Kidney epithelial cell (primary cell): ENCODE measurements at places on chromosomes 5 and 9.

DNA sequence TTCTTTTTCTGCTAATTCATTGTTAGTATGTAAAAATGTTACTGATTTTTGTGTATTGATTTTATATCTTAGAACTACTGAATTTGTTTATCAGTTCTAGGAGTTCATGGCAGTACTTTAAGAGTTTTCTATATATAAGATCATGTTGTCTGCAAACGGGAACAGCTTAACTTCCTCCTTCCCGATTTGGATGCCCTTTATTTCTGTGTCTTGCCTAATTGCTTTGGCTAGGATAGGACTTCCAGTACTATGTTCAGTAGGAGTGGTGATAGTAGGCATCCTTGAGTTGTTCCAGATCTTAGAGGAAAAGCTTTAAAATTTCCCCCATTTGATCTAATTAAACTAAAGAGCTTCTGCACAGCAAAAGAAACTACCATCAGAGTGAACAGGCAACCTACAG lies 20.1 kb downstream of the RCL1 start:
- no peak for DNase-seq

DNA sequence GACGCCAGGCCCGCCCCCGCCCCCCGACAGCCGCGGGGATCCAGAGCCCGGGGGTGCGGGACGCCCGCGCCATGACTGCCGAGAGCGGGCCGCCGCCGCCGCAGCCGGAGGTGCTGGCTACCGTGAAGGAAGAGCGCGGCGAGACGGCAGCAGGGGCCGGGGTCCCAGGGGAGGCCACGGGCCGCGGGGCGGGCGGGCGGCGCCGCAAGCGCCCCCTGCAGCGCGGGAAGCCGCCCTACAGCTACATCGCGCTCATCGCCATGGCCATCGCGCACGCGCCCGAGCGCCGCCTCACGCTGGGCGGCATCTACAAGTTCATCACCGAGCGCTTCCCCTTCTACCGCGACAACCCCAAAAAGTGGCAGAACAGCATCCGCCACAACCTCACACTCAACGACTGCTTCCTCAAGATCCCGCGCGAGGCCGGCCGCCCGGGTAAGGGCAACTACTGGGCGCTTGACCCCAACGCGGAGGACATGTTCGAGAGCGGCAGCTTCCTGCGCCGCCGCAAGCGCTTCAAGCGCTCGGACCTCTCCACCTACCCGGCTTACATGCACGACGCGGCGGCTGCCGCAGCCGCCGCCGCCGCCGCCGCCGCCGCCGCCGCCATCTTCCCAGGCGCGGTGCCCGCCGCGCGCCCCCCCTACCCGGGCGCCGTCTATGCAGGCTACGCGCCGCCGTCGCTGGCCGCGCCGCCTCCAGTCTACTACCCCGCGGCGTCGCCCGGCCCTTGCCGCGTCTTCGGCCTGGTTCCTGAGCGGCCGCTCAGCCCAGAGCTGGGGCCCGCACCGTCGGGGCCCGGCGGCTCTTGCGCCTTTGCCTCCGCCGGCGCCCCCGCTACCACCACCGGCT lies 1.0 kb downstream of the FOXE1 start:
- DNase-seq, result no peak

DNA sequence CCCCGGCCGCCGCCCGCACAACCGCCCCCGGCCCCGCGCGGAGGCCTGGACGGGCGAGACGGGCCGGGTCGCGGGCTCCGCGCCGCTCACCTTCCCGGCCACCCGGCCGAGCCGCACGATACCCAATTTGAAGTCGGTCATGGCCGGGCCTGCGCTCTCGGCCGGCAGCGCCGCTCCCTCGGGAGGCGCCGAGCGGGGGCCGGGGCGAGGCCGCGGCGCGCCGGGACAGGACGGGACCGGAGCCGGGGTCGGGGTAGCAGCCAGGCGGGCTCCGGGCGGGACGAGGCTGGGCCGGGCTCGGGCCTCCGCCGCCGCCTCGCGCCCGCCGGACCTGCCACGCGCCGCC lies 216 bp downstream of the ZMYND19 start:
- DNase-seq, result no peak

DNA sequence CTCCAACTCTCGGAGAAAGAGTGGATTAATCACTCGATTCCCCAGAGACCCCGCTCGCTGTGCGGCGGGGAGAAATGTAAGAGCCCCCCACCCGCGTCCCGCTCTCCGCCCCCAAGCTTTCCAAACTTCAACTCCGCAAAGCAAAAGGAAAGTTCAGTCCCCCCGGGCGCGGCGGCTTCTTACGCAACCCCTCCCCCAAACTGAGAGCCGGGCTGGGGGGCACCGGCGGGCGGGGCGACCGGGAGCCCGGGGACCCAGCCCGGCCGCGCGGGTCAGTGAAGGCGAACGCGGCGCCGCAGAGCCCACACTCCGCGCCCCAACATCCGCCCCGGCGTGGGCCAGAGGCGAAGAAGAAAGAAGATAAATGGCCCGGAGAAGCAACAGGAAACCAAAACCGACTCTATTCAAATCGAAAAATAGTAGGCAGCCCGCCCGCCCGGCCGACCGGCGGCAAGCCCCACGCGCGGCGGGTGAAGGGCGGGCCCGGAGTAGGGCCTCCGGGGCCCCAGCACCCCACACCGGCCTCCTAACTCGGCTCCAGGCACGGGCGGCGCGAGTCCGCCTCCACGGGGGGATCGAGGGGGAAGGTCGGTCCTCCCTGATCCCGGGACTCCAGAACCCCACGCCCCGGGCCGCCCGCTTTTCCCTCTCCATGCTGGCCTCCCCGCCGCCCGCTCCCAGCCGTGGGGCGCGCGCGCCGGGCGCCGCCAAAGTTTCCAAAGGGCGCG lies 720 bp downstream of the NOTCH1 start:
- DNase-seq, result no peak
